ENCODE measurements at places on chromosomes 12 and 14.
A peak's percentile ranks its signal among the peaks of the same experiment; 100 is the strongest.

DNA sequence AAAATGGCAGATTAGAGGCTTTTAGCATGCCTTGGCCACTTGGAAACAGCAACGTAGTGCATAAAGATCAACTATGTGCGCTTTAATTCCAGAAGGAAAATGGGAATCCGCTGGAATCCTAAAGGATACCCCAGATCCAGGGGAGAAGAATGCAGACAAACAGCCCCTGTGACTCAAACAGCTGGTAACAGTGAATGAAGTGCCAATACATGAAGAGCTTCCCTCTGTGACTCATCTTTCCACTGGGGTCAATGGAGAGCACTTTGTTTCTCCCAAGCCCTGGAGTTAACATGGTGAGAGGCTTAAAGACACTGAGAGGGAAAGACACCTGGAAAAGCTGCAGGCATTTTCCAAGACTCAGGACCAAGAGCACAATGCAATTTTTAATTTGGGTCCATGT lies 263.1 kb downstream of the CEP128 start:
- no peak for DNase-seq

GRCh38 chr14:103169954-103170353 lies 46.7 kb downstream of the TNFAIP2 start:
- no peak for DNase-seq

- DNase-seq = peak; percentile 83
These were observed 1.7 kb upstream of the DUSP6 start for GRCh38 chr12:89353823-89354611.

- DNase-seq = no peak
These were observed 127.3 kb upstream of the PWP1 start for GRCh38 chr12:107558141-107558815.

- no peak for DNase-seq
These were observed 4.4 kb downstream of the ARHGEF25 start for GRCh38 chr12:57615637-57616036.

- DNase-seq = peak; percentile 56
These were observed 57.0 kb downstream of the NCOR2 start for GRCh38 chr12:124510301-124510970.

DNA sequence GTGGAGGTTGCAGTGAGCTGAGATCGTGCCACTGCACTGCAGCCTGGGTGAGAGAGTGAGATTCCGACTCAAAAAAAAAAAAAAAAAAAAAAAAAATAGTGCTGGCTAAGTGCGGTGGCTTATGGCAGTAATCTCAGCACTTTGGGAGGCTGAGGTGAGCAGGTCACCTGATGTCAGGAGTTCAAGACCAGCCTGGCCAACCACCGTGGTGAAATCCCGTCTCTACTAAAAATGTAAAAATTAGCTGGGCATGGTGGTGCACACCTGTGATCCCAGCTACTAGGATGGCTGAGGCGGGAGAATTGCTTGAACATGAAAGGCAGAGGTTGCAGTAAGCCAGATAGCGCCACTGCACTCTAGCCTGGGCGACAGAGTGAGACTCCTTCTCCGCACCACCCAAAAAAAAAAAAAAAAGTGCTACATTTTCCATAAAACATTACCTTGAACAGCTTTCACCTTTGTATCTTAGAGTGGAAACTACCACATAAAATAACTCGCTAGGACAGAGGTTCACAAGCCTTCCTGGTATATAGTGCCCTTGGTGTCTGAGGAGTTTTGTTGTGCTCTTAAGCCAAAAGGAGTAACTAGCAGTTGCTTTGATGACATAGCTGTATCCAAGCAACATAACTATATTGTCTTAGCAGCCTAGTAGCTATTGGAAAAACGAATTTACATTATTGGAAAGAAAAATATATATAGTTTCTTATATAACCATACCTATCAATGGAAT lies 11.1 kb downstream of the PTGES3 start:
- DNase-seq = no peak

- DNase-seq = no peak
These were observed 18.7 kb upstream of the KICS2 start for GRCh38 chr12:64240781-64241180.

GRCh38 chr12:38911611-38912010 lies 6.2 kb upstream of the CPNE8 start:
- DNase-seq = peak; percentile 47
